ENCODE measurements at places on chromosomes 12 and 14. TPM values are rescaled to one million over a fixed set of nuclear protein-coding genes. Genes with fewer than 3 reads are reported as not detected.

ZBTB42 gene
- 7.6 TPM for total RNA-seq

TTC7B gene
- 56.0 TPM for total RNA-seq

GLS2 gene
- total RNA-seq: 5.2 TPM

SOX5 gene
- total RNA-seq: 21.1 TPM

- no peak for DNase-seq
Measured at GRCh38 chr14:38490273-38490672, 234.4 kb upstream of the CLEC14A start.

- DNase-seq: no peak
Measured at GRCh38 chr12:93003531-93004239, 74.6 kb upstream of the EEA1 start.

DNA sequence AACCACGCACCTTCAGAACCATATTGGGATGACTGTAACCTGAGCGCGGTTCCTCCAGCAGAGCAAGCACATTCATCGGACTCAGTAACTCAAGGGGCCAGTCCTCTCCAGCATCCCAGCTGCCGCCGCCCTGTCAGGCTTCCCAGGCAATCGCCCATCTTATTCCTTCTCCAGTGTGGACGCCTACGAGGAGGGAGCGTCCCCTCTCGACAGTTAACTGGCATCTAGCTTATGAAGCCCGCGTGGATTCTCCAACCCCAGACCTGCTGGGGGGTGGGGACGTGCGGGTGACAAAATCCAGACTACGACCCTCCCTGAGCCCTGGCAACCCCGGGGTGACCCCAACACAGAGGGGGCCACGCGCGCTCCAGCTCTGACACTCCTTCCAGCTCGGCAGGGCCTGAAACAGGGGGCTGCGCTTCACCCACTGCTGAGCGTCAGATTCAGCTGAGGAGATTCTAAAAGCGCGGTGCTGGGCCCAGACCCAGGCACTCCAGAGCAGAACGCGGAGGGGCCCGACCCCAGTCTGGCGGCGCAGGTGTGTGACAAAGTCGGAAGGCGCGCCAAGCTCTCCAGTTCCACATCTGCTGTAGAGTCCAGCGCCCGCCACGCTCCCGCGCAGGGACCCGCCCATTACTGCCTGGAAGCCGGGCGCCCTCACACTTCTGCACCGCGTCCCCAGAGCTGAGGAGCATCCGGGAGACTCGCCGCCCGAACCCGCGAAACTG is 43.9 kb upstream of the ESR2 start:
- no peak for DNase-seq

DNA sequence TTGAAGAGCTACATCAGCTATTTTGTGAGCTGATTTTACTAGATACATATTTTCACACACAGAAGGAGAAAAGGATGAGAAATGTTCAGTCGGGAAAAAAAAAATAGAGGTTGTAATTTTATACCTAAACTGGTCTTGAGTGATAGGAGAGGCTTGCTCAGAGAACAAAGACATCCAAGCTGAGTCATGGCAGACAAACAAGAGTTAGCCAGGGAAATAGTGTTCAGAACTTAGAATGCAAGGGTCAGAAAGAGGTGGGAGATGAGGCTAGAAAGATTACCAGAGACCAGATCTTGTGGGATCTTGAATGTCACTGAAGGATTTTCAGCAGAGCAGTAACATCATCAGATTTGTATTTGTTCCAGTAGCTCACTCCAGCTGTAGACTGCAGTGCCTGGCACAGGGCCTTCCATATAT is 121.9 kb upstream of the ATF1 start:
- no peak for DNase-seq

DNA sequence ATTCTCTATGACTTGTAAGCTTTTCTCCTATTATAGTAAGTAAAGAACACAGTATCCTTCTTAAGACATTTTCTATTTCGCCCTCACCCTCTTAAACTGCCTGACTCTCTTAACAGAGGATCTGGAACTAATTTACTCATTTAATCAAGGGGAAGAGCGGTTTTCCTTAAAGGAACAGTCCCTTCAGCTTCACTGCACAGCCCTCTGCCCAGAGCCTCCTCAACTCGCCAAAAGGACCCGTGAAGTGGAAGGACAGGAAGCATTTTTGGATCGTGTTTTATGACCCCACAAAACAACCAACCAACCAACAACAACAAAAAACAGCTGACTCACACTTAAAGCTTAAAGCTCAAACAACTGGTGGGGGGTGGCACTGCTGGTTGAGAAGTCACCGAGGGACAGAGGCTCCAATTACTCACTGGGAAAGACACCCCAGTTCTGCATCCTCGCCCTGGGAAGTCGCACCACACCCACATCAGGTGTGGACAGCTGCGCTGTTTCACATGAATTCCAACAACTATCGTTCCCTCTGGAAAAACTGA is 35.7 kb downstream of the NID2 start:
- DNase-seq: no peak

DNA sequence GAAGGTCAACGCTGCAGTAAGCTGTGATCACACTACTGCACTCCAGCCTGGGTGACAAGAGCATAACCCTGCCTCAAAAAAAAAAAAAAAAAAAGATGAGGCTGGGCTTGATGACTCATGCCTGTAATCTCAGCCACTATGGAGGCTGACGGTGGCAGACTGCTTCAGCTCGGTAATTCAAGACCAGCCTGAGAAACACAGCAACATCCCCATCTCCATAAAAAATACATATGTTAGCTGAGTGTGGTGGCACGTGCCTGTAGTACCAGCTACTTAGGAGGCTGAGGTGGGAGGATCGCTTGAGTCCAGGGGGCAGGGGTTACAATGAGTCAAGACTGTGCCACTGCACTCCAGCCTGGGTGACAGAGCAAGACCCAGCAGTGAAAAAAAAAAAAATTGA is 50.4 kb downstream of the GXYLT1 start:
- DNase-seq: no peak

GRCh38 chr12:111858778-111859177 is 16.8 kb downstream of the MAPKAPK5 start:
- DNase-seq: no peak
